ENCODE measurements at places on chromosomes 7 and 10. TPM values are rescaled to one million over a fixed set of nuclear protein-coding genes. Genes with fewer than 3 reads are reported as not detected.

DNA sequence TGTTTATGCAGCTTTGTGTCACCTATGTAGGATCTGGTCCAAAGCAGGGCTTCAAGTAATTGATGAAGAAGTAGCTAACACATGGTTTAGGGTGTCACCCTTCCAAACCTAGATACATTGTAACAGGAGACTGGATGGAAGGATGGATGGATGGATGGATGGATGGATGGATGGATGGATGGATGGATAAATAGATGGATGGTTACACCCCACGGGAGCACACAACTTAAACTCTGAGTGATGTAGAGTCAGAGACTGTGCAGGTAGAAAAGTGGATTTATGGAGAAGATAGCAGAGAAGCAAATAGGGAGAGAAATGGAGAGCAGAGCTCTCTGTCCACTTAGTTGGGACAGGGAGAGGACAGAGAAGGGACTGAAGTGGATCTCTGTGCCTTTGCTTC lies 78.4 kb downstream of the NHLRC2 start:
- no peak for DNase-seq

GRCh38 chr10:61547297-61547696 lies 94.1 kb upstream of the TMEM26 start:
- no peak for DNase-seq

DNA sequence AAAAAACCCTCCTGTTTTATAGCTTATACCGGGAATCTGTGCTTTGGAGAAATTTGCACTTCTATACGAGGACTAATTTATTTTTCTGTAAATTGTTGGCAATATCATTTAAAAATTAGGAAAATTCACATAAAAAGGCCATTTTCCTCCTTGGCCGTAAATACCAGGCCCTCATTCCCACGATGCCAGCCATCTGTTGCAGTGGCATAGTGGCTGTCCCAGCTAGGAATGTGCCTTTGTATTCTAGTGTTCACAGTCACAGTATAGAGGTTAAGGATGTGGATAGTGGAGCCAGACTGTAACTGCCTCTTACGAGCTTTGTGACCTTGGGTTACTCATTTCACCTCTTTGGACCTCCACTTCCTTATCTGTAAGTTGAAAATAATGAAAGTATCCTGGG lies 312.5 kb downstream of the GPR158 start:
- no peak for DNase-seq

DNA sequence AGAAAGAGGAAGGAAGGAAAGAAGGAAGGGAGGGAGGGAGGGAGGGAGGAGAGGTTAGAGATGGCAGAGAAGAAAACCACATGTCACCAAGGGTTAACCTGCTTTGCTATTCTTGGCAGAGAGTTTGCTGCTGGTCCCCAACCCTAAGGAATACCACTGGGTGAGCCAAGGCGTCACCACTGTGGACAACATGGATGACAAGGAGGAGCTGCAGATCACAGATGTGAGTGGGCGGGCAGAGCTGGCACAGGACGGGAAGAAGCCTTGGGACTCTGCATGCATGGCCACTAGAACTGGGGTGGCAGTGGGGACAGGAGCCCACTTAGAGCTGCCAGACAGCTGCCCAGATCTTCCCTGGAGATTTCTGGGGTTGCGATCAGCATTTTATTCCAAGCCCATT lies 17.2 kb upstream of the MYH16 start:
- DNase-seq, result no peak

GRCh38 chr10:1416456-1417037 lies 320.8 kb downstream of the ADARB2 start:
- no peak for DNase-seq

- no peak for DNase-seq
These were observed 38.5 kb downstream of the CREM start for GRCh38 chr10:35165136-35165535.

- DNase-seq, result no peak
These were observed 395.9 kb downstream of the GRM8 start for GRCh38 chr7:126856691-126857291.

- DNase-seq, result no peak
These were observed 1.5 kb downstream of the AQP1 start for GRCh38 chr7:30912986-30913811.

DNA sequence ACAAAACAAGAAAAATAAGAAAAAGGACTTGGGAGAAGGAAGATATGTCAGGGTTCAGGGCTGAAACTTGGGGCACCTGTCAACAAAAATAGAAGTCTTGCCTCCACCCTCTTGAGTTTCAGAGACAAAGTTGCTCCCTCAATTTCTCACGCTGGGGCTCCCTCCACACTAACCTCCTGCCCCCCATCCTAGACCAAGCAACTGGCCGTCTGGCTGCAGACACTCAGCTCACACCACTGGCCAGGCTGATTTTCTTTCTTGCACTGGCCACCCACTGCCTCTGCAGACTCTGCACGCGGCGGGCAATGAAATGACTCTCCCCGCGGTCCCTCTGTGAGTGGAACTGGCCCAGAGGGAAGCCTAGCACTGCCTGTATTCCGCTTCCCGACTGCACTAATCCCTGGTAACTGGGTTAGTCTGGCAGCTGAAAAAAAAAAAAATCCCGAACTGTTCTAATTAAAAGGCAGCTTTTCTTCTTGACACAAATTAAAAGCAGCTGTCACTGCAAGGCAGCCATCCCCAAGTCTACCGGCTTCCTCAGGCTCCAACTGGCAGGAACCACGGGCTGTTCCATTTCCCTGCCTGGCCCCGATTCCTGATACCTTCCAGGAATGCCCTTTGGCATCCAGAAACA lies 83.5 kb downstream of the SPDYE5 start:
- no peak for DNase-seq

DNA sequence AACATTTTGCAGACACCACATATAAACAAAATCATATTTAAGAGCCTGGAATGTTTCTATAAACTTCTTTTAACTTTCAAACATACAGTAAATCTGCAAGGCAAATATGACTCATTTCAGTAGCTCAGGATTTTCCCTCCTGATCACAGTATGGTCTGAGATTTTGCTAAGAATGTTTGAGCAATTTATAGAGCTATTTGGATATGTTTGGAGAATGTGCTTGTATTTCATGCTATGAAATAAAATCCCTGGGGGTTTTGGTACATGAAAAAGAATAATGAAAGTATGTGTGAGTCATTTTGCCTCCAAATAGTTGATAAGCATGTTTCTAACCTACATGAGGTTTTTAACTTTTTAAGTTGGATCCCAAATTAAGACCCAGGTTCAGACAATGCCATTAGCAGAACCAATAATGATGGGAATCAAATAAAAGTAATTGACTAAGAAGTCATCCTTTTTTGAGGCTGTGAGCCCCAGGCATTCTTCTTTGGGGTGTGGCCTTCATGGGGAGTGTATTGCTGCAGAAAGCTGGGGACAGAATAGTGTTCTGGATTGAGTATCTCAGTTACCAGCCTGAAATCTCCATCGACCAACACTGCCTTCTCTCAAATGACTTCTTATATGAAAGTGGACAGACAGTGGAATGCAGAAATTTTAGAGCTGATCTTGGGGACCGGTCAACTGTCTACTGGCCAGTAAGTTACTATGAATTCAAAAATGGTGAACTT lies 66.1 kb upstream of the AGBL3 start:
- no peak for DNase-seq

GRCh38 chr10:119429771-119430170 lies 112.7 kb downstream of the RGS10 start:
- DNase-seq, result no peak

The EBF3 gene
- not detected for total RNA-seq

The IMPDH1 gene
- 68.1 TPM for total RNA-seq

The EPHB6 gene
- total RNA-seq, result 3.5 TPM

- DNase-seq, result no peak
These were observed 7.4 kb downstream of the ARHGAP21 start for GRCh38 chr10:24716295-24716694.

GRCh38 chr7:85114342-85114741 lies 72.5 kb downstream of the SEMA3D start:
- no peak for DNase-seq

The DPYSL4 gene
- 20.9 TPM for total RNA-seq

DNA sequence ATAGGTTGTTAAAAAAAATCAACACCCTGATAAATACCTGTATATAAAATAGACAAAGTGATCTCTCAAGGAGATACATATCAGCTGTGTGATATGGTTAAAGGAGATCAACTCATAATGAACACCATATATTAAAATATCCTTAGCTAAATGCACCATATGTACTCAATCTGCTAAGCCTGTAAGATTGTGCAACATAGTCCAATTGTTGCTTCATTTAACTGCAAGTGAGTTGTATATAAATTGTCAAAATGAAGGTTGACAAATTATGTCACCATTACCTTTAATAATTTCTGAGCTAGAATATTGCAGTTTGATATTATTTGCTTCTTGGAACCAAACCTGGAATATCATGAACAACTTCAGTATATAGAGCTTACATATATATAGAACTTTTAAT lies 283.7 kb downstream of the MALRD1 start:
- DNase-seq, result no peak

- no peak for DNase-seq
These were observed 627.9 kb downstream of the PARD3 start for GRCh38 chr10:34187201-34187600.

The SEC61A2 gene
- total RNA-seq, result 10.8 TPM

- DNase-seq, result no peak
These were observed 632.5 kb upstream of the ANKRD30A start for GRCh38 chr10:36492590-36493515.

DNA sequence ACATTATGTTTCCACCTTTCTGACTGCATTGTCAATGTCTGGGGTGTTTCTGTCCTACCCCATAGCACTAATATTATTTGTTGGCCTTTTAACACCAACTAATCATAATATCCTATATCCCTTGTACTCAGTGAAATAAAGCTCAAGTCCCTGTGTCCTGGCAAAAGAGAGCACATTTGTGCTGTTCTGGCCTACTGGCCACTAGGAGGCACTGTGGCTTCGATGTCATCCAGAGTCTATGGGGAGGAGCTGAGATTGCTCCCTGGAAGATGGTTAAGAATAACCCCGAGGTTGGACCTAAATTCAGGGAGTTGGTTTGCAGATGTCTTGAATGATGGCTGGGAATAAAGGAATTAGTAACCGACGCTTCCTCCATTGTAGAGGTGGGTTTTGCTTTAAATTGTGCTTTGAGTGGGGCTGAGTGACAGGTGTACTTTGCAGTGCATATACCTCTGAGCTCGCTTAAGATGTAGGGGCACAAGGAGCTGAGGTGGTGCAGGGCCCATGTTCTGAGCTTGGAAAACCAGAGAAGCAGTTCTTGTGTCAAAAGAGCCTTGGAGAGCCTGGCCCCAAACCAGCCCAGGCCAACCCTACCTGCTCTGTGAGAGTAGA lies 191.2 kb upstream of the PRSS1 start:
- peak; percentile 67 for DNase-seq

The FAM131B gene
- total RNA-seq, result 2.7 TPM

DNA sequence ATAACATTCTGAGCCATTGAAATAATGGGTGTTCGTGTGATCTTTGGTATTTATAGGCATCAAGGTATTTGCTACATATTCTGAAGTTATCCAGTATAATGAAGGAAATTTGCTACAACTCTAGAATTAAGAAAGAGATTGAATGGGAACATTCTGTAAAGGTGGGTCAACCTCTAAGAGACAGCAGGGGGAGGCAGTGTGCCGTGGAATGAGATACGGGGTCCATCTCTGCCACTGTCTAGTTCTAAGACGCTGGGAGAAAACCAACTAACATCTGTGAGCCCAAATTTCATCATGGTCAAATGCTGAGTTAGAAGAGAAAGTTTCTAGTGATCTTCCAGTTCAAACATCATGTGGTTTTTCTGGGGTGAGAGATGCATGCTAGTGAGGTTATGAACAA lies 368.9 kb downstream of the SORCS1 start:
- DNase-seq, result peak; percentile 7

The UCN3 gene
- not detected for total RNA-seq

- no peak for DNase-seq
These were observed 8.7 kb downstream of the GPR146 start for GRCh38 chr7:1053002-1053411.

GRCh38 chr7:146966274-146966673 lies 849.7 kb downstream of the CNTNAP2 start:
- no peak for DNase-seq

DNA sequence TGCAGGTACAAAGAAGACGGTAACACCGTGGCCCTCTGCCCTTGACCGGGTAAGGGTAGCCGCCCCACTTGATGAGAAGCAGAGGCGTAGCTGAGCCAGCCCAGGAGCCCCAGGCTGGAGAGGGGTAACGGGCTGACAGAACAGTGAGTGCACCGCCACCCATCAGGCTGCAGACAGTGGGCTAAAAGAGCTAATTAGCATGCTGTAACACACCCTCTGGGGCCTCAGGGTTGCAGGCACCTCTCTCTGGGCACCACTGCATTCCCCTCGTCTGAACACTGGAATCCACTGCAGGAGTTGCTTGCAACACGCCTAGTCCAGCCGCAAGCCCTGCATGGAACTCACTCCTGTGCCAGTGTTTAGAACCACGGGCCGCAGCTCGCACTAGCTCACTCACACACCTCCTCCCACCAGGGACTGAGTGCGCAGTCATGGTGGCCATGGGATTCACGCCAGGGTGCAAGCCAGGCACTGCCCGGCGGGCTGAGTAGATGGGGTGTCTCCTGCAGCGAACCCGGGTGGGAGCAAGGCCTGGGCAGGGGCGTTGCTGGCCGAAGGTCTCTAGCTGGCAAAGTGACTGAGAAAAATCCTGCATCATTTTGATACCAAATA lies 36.1 kb downstream of the AGMO start:
- DNase-seq, result no peak

The NUTM2D gene
- 1.1 TPM for total RNA-seq

The ZNF804B gene
- total RNA-seq, result not detected

The KBTBD2 gene
- 22.4 TPM for total RNA-seq

GRCh38 chr10:6045878-6046772 lies 16.0 kb downstream of the IL2RA start:
- peak; percentile 47 for DNase-seq

The C10orf95 gene
- 0.36 TPM for total RNA-seq

GRCh38 chr7:73715648-73716317 lies 3.7 kb downstream of the STX1A start:
- peak; percentile 81 for DNase-seq

GRCh38 chr7:98681511-98681910 lies 64.4 kb downstream of the NPTX2 start:
- no peak for DNase-seq

GRCh38 chr10:59435707-59436106 lies 73.4 kb upstream of the FAM13C start:
- DNase-seq, result no peak

- DNase-seq, result no peak
These were observed 60.3 kb downstream of the PRKAR2B start for GRCh38 chr7:107104801-107105200.

GRCh38 chr10:78579995-78580394 lies 488.8 kb upstream of the ZMIZ1 start:
- no peak for DNase-seq

GRCh38 chr7:68224041-68224741 lies 1227.6 kb downstream of the TYW1 start:
- no peak for DNase-seq

GRCh38 chr10:1153805-1154351 lies 97.7 kb downstream of the WDR37 start:
- DNase-seq, result no peak

- DNase-seq, result no peak
These were observed 341.2 kb downstream of the GLRX3 start for GRCh38 chr10:130477360-130477759.
